ENCODE measurements at places on chromosomes 1 and 21.
A peak's percentile ranks its signal among the peaks of the same experiment; 100 is the strongest.

DNA sequence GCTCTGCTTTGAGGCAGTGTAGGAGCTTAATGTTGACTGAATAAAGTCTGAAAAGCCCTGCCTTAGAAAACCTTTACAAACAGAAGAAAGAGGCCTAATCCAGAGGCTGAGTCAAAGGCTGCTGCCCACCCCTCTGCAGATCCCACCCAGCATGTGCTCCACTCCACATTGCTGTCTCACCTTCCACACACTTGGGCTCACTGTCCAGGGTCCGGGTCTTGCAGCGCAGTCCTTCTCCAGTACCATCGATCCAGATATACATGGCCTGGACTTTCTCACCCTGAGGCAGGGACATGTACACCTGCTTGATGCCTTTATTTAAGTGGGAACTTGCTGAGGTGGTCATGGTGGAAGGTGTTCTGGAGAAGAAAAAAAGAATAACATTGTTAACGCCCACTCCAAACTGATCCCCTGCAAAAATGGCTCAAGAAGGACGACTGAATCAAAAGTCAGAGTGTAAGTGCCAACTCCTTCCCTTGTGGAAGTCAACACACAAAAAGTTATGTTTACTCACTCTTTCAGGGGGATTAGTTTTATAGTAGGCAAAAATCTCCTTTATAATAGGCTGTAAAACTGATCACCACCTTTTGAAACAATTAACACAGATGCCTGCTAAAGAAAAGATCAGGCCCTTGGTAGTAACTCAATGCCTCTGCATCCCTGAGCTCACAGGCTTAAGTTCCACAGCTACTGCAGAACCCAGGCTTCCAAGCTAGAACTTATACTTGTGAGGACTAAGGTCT lies 3.0 kb downstream of the GLUL start:
- no peak for DNase-seq

- DNase-seq: no peak
Measured at GRCh38 chr21:18191139-18191538, 53.5 kb upstream of the CHODL start.

GRCh38 chr1:96002969-96003964 lies 718.3 kb upstream of the PTBP2 start:
- peak; percentile 84 for DNase-seq

- DNase-seq: no peak
Measured at GRCh38 chr1:203527013-203527412, 33.1 kb downstream of the OPTC start.

DNA sequence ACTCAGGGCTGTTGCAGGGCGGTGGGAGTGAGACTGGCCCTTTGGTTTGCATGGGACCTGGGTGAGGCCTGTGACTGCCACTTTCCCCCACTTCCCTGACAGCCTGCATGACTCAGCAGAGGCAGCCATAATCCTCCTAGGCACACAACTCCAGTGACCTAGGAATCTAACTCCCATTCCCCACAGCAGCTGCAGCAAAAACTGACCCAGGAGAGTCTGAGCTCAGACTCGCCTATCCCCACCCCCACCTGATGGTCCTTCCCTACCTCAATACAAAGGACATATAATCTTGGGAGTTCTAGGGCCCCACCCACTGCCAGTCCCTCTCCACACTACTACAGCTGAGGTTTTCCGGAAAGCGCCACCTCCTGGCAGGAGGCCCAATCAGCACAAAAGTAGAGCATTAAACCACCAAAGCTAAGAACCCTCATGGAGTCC lies 26.7 kb downstream of the NDC1 start:
- DNase-seq: peak; percentile 5

DNA sequence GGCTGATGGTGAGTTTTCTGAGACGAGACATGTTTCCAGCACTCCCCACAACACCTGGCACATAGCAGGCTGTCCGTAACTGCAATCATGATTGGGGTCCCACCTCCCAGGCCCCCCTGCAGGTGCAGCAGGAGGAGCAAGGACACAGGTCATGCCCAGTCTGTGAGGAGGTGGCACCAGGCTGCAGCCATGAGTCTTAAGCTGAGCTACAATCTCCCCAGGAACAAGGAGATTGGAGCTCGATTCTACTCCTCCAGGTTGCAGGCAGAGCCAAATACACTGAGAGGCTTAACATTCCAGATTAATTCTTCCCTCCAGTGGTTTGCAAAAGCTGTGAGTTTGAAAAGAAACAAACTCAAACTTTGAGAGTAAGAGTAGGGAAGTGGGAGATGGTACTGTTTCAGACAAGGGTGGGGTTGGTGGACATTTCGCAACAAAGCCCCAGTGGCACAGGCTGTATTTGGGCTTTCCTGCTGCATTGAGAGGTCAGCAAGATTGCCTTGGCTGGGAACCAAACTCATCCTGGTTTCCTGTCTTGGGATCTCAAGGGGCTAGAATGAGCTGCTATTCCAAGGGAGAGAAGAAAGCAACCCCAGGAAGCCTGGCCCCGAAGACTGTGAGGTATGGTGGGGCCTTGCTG lies 64.8 kb upstream of the GALNT2 start:
- DNase-seq: no peak

DNA sequence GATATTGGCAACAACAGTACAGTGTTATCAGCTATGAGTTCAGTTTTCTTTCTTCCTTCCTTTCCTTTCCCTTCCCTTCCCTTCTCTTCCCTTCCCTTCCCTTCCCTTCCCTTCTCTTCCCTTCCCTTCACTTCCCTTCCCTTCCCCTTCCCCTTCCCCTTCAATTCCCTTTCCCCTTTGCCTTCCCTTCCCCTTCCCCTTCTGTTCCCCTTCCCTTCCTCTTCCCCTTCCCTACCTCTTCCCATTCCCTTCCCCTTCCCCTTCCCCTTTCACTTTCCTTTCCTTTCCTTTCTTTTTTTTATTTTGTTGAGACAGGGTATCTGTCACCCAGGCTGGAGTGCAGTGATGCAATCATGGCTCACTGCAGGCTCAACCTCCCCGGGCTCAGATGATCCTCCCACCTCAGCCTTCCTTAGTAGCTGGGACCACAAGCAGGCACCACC lies 72.3 kb upstream of the CAPZB start:
- DNase-seq: no peak

DNA sequence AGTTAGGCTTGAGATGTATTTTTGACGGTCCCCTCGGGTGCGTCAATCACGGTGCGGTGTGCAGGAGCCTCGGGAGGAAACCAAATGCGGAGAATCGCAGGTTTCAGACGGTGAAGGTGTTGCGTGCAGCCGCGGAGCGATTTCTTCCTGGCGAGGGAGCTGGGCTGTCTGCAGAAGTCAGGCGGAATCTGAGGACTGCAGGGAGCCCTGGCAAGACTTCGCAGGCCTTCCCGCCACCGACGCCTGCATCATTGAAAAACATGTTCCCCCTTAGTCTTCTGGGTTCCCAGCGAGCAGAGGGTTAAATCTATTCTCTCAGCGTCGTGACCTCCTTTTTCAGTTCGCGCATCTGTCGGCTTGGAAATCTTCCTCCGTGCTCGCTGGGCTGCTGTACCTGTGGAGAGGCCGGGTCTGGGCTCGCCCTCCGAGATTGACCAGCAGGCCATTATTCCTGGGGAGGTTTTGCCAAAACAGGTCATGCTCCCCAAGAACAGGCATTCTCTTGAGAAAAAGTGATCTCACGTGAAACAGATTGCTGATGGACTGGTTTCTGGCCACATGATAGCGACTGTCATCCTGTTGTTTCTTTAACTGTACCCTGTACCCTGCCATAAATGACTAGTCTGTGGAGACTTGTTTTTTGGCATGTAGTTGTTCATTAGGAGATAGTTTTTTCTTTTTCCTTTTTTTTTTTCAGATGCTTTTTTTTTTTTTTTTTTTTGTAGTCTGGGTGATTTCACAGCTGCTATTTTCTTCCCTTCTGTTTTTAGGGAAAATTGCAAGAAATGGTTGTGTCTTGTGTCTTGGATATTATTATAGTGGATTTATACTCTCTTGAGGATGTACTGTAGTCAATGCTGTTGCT lies 894 bp downstream of the EPB41 start:
- DNase-seq: peak; percentile 35
